Coronary artery (tissue), 2 donors: ENCODE measurements at places on chromosomes 5 and 9.
A peak's percentile ranks its signal among the peaks of the same experiment; 100 is the strongest.

DNA sequence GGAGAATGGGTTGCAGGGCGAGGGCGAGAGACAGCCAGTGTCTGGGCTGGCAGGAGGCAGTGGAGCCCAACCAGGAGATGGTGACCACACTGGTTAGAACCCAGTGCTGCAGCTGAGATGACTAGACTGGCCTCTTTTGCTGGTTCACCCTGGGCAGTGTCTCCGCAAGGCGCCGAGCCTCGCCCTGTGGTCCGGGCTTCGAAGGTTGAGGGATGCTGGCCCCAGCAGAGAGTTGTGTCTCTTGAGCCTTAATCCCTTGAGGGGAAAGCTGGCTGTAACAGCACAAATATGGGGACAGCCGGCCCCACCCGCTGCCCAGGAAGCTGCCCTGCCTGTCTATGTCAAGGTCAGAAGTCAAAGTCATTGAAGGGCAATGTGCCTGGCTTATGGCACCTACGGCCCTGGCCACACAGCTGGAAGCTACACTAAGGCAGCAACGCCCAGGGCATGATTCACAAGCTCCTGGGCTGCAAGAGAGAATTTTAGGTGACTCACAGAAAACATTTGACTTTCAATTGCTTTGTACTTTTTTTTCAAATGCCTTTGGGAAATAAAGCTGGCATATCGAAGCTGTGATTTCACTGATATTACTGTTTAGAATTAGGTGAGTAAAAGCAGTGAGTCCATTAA, 33.3 kb downstream of the NKX2-5 start:
- DNase-seq = no peak

DNA sequence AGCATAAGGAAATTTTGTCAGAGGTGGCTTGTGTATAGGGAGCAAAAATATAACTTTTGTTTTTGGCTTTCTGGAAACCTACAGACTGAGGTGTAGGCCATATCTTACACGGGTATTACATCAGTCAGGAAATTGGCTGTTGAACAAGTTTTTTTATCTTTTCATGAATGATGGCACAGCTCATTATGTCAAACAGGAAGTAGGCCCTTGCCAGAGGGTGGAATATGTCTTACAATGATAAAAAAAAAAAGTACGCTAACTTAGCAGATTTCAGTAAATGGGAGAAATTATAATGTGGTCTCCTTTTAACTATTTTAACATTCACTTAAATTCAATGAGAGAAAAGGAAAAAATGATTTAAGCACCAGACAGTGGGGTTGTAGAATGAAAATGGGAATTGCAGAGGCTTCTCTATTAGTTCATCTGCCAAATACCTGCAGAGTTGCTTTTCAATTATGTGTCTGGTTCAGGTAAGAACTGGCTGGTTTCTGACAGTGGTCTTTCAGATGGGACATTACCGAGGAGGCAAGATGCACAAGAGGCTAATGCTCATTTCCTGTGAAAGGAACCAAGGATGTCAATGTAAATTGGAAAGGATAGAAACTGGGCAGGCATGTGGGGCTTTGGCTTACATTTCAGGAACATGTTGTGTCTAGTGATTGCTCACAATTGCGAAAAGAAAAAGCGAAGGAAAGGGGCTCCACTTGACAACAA, 169.9 kb downstream of the NNT start:
- no peak for DNase-seq

- no peak for DNase-seq
Measured at GRCh38 chr9:37522971-37523370, 37.2 kb downstream of the POLR1E start.

DNA sequence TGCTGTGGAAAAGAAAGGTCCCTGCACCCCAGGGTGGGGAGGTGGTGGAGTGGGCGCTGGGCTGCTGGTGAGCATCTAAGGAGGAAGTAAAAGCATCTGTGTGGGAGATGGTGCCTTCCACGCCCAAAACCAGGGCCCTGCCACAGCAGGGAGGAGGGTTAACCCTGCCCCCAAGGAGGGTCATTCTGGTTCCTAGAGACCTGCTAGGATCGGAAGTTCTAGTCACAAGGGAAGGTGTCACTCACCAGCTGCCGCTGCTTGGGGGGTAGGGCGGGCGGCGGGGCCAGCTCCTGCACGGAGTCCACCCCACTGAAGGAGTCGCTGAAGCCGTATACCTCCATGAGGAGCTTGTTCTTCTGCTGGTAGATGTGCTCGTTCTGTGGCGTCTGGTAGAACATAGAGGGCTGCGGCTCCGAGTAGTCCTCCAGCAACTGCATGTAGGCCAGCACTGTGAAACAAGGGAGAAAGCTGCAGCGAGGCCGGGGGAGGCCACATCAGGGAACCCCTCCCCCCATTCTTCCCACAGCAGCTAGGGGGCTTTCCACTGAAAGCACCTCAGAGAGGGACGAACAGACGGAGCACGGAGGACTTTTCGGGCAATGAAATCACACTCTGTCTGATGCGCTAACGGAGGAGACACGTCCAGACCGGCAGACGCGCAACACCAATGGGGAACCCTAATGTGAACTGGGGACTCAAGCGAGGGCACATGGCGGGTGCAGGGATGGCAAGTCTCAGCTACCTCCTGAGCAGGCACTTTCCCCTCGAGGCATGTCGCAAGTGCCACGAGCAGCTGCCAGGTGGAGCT, 76.4 kb downstream of the PRRT1B start:
- DNase-seq = no peak

DNA sequence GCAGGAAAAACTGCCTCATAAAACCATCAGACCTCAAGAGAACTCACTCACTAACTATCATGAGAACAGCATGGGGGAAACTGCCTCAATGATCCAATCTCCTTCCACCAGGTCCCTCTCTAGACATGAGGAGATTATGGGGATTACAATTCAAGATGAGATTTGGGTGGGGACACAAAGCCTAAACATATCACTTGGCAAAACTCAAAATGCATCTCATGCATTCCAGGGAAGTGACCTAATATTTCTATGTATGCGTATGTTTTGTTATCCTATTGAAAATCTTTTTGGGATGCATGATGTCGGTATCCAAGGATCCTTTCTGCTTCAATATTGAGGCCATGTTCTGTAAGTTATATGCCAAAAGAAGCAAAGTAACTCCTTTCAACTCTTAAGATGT, 174.0 kb downstream of the PLK2 start:
- DNase-seq = no peak

GRCh38 chr5:148465381-148466235, 81.8 kb downstream of the FBXO38 start:
- no peak for DNase-seq

- DNase-seq = no peak
Measured at GRCh38 chr5:99033014-99033900, 104.5 kb upstream of the CHD1 start.

DNA sequence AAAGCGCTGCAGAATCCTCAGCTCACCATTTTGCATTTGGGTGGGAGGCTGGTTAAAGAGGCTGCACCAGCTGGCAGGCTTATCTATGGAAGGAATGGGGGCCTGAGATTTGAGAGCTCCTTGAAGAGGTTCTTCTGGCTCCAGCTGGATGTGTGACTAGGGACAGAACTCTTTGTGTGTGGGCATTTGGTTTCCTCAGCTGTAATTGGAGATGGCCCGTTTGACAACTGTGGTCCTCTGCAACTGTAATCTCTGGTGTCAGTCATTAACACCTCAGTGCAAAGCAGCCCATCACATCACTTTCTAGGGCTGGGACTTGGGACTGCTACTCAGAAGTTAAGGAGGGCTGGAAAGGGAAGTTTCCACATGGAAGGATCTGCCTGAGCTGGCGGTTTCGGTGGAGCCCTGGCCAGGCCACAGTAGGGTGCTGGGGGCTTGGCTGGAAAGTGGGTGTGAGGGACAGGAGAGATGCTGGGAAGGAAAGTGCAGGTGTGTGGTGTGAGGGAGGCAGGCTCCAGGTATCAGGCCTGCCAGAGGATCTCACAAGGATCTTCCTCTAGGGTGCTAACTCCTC, 193.8 kb downstream of the GADD45G start:
- DNase-seq = peak; percentile 38

GRCh38 chr5:18113721-18114120, 479.5 kb downstream of the TAF11L14 start:
- DNase-seq = no peak

DNA sequence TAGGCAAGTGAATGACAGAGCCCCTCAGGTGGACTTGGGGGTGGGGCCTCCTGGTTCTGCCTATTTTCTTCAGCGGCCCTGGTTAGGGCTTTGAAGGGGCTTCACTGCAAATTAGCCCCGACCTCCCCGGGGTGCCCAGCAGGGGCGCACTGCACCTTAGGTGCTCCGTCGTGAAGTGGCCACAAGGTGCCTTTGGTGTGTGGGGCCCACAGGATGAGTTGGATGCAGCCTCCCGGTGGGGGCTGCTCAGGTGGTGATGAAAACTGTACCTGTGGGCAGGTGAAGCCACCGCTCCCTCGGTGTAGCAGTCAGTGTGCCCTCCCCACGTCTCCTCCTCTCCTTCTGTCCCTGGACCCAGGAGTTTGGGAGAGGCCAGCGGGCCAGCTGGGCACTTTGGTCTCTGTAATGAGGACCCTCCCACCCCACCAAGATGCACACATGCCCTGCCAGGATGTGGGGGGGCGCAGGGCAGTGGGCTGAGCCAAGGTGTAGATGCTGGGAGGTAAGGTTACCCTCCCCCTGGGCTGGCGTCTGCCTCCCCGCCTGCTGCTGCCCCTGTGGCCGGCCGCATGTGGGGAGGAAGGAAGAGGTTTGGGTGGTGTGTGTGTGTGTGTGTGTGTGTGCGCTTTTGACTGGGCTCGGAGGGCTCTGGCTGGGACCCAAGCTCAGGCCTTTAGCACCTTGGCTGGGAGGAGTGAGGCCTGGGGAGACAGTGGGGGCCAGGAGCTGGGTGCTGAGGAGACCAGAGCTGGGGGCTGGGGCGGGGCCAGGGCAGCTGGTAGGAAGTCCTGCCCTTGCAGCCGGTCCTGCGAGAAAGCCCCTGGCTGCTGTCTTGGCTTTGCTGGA, 55.6 kb downstream of the RXRA start:
- DNase-seq = no peak

DNA sequence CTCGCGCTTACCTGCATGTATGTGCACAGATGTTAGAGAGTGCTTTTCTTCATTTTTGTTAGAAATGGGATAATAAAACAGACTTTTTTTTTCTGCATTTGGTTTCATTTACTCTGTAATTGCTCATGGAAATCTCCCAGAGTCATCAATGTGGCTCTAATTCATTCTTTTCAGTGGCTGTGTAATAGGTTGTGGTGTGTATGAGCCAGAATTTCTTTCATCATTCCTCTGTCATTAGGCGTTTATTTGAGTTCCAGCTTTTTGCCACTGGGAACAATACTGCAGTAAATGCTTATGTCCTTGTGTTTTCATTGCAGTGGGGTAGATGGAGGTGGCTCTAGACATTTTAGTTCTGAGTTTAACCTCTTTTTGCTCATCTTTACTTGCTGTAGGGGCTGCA, 118.9 kb downstream of the NXNL2 start:
- DNase-seq = no peak

DNA sequence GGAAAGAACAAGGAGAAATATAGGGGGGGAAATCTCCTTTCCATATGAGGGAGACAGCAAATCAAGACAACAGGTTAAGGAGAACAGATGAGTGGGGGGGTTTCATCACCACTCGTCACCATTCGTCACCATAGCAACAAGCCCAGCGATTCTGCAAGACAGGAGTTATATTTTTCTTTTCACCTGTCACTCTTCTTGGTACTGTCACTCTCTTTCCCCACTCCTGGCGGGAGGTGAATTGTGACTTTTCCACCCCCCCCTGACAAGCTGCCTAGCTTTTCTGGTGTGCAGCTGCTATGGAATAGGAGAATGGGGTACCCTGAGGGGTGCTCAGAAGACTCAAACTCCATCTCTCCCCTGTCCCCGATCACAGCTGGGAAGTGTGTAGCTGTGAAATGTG, 239.9 kb downstream of the FAM114A2 start:
- no peak for DNase-seq

DNA sequence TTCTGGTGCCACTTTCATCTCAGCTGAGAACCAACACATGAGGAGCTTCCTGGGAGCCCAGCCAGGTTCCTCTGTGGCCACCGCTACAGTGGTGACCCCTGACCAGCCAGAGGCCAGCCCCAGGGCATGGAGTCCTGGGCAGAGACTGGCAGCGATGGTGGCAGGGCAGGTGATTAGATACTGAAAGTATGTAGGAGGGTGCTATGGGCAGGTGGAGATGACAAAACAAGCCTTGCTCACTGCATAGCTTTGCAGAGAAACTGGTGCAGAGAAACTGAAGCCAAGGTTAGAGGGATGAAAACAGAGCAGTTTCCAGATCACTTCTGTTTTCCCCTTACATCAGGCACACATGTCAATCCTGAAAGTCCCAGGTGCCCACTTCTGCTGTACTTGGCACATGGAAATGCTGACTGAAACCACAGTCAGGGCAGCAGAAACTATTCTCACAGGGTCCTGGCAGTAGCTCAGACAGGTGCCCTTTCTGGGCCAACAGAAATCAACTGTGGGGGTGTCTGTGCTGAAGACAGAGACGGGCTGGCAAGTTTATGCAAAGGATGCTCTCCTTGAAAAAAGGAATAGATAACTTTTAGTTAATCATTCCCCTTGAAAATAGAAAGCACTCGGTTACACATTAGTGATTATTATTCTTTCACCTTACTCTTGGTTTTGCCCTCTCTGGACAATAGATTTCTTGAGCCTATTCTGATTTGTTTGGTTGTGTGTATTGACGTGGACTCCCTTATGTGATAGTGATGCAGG, 90.3 kb downstream of the ANKRD55 start:
- no peak for DNase-seq
